ENCODE measurements at places on chromosomes 7 and 10.
A peak's percentile ranks its signal among the peaks of the same experiment; 100 is the strongest.

DNA sequence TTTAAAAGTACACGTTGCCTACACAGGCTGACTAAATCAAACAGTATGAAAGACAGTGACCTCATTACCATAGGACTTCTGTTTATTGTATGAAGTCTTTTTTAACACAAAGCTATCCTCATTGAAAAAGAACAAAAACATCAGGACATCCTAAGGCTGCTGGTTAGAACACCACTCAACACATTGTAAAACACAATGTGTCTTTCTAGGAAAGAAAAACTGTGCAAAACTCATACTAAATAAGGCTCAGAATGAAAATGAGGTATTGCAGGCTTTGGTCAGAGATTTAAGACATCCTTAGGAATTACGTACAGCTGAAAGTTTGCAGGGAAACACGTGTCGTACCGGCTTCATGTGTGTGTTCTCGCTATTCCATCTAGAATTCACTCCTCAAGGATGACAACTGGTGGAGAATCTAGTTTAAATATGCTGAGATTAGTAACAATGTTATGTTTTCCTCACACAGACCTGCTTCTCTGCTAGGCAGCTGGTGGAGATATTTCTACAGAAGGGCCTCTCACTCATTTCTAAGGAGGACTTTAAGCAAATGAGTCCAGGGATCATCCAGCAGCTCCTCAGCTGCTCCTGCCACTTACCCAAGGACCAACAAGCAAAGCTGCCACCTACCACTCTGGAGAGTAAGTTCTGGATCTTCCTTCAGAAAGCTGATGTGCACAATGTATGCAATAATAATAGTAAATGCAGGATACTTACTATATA lies 29.3 kb downstream of the SLC39A12 start:
- no peak for DNase-seq

DNA sequence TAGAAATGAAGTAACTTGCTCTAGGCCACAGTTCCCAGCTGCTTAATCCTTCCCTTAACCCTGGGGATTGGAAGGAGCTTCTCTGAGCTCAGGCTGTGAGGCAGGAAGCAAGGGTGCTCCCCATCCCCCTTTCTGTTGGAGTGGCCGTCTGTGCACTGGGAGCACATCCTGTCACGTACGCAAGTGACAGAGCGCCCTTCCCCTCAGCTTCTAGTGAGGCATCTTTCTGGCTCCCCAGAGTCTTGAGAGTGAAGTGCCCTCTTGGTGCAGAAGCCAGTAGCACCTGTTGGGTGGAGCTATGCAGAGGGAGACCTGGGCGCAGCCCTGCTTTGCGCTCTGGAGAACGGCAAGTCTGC lies 47.8 kb downstream of the SHH start:
- DNase-seq, result peak; percentile 96

- peak; percentile 59 for DNase-seq
These were observed 22.6 kb upstream of the CREB5 start for GRCh38 chr7:28389504-28390395.

DNA sequence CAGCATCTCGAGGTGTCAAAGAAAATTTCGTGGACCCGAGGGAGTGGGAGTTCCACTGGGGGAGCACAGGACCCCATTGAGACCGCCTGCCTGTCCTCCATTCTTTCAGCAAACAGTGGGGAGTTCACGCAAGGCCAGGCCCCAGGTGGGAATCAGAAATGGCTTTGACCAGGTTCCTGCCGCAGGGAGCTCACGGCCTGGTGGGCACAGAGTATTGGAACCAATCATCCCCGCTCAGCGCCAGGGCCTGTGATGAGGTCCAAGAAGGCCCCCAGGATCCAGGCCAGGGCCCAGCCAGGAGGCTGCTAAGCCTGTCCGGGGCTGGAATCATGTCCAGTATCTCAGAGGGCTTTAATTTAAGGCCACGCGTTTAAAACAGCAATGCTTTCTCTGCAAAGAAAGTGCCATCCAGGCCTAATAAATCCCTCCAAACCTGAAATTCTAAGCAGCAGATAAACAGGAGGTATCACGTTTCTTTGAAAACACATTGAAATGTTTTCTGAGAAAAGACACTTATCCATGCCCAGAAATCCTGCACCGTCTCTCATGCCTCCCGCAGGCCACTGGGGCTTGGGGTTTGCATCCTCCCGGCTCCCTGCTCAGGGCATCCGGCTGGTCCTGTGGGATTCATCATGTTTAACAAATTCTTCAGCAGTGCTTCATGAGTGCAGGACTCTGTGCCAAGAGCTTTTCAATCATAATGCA lies 125.7 kb downstream of the OAT start:
- no peak for DNase-seq

All from Jurkat, Clone E6-1 (cell line).